ENCODE measurements at places on chromosomes 3 and 15.

- no peak for DNase-seq
Observed at GRCh38 chr3:124858275-124858674, 28.9 kb downstream of the ITGB5 start.

- DNase-seq: no peak
Observed at GRCh38 chr3:37952564-37952963, 38.0 kb upstream of the VILL start.

DNA sequence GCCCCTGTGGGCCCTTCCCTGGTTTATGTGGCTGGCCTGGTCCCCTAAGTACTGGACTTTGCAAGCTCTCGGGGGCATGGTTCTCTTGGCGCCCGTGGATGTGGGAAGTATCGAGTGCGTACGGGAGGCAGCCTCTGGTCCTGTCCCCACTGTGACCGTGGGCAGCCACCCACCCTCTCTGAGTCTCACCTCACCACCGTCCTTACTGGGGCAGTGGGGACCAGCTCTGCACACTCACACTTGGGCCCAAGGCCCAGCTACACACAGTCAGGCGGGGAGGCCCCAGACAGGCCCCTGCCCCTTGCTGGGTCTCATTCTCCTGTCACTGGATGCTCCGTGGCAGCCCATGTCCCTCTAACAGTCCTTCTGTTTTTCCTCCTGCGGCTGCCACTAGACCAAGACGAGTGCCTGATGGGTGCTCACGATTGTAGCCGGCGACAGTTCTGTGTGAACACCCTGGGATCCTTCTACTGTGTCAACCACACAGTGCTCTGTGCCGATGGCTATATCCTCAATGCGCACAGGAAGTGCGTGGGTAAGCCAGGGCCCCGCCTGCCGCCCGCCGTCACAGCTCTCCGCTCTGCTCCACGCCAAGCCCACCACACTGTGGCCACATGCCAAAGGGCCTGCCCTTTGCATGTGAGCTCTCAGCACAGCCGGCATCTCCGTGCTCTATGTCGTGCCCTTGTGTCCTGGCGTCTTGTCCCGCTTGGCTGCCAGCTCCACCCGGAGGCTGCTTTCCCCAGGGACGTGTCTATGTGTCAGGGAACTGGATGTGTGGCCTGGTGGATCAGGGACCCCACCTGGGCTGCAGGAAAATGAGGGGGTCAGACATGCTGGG, 72.7 kb downstream of the FBLN2 start:
- peak; percentile 68 for DNase-seq

- no peak for DNase-seq
Observed at GRCh38 chr3:51945926-51946705, 4.0 kb downstream of the PARP3 start.

GRCh38 chr15:97237160-97237559, 723.3 kb upstream of the ARRDC4 start:
- no peak for DNase-seq

GRCh38 chr3:100003609-100004503, 110.4 kb downstream of the FILIP1L start:
- no peak for DNase-seq

Data from CD8-positive, alpha-beta memory T cell (primary cell).